ENCODE measurements at places on chromosomes 7 and 10.
A peak's percentile ranks its signal among the peaks of the same experiment; 100 is the strongest.

DNA sequence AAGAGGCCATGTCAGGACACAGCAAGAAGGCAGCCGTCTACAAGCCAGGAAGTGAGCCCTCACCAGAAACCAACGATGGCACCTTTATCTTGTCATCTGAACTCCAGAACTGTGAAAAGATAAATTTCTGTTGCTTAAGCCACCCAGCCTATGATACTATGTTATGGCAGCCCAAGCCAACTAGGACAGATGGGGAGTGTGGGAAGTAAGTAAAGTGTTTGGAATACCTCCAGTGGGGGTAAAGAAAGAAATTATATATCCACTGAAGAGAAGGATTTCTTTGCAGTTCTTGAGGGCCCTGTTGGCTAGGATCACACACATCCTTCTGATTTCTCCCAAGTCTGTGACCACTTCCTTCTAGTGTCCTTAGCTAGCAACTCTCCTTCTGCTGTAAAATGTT, 384.4 kb downstream of the TNS3 start:
- DNase-seq, result no peak

DNA sequence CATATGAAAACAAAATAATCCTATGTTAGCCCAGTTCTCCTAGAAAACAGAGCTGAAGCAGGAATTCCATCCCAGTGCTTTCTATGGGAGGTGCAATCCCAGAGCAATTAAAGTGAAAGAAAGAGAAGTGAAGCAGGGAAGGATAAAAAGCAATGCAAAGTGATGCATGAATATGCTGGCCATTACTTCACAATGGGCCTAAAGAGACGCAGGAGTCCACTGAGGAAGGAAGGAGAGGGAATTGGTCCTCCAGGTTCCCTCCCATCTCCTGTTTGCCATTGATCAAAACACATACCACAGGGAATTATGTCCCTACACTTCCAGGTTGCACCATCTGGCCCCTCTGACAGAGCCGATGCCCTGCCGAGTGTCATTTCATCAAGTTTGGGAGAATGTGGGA, 392.2 kb upstream of the NFE2L3 start:
- DNase-seq, result no peak

DNA sequence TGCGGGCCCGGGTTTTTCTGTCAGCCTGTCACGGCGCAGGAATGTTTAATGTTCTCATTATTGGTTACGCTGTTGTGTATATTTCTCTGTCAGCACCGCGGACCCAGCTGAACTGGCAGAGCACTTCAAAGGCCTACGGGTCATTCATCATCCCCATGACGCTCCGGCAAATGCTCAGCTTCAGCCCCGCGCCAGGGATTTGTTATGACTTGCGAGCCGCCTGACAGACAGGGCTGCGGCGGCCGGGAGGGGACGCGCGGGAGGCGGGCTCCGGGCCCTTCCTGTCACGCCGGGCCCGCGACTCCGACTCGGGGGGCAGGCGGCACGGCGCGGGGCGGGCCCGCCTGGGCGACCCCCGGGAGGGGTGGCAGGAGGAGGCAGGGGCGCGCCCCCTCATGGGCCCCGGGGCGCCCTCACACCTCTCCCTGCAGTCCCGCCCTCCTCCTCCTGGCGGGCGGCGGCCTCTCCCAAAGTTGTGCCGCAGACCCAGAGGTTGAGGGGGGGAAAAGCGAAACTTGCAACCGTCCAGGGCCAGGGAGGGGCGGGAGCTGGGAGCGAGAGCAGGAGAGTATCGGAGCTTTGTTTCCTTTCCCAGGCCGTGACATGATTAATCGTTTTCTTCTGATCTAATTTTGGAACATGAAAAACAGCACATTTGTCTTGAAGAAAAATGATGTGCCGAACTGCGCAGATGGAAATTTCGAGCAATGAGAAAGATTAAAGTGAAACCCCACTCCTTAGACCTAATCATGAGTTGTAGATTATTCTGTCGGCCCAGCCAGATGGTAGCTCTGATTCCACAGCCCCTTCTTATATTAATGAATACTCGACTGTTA, 59.3 kb upstream of the COMTD1 start:
- peak; percentile 46 for DNase-seq

GRCh38 chr7:115676080-115676479, 354.5 kb downstream of the TFEC start:
- no peak for DNase-seq

DNA sequence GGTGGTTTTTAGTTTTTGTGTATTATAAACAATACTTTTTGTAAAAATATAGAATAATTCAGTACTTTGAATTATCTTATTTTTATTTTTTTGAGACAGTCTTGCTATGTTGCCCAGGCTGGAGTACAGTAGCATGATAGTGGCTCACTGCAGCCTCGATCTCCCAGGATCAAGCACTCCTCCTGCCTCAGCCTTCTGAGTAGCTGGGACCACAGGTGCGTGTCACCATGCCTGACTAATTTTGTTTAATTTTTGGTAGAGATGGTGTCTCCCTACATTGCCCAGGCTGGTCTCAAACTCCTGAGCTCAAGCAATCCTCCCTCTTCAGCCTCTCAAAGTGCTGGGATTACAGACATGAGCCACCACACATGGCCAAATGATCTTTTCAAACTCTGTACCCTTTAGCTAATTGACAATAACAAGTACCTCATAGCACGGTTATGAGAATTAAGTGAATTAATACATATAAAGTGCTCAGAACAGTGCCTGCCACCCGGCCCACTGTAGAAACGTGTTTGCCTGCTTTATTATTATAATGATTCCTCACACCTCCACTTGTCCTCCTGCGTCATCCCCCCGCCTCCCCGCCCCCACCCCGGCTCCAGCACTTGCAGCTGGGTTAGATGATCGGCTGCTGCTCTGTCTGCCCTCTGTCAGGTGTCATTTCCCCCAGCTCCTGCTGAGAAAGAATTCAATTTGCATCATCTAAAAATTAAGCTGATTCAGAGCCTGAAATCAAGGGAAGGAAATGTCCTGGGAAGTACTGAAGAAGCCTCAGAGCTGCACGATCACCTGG, 53.6 kb upstream of the NRF1 start:
- no peak for DNase-seq

DNA sequence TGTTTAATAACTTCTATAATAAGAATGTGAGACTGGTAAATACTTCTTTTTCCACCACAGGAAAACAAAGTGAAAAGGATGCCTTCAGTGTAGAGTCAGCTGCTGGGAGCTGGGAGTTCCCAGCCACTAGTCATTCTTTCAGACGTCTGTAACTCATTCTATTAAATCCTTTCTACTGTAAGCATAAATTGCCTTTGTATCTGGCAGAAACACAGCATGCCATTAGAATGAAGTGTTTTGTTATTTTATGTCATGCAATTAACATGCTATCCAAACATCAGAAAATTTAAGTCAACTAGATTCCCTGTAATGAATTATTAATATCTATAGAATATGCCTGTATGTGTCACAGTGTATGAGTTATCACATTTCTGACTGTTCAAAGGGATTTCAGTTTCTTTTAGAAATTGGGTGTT, 14.3 kb downstream of the BPGM start:
- DNase-seq, result no peak

DNA sequence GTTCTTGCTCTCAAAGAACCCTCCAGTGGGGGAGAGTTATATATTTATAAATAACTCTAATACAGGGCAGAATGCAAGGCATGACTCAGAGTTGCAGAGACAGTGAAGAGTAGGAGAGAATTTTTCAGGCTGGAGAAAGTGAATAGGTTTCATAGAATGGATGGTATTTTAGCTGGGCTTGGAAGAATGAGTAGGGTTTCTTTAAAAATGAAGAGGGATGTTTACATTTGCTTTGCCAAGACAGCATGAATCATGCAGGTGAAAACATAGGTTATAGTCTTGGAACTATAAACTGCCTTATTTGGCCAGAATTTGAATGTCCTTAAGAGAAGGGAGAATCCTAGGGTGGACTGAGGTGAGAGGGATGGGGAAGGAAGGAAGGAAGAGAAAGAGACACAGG, 124.8 kb downstream of the CPED1 start:
- no peak for DNase-seq

- DNase-seq, result no peak
Measured at GRCh38 chr7:39432368-39432767, 133.8 kb upstream of the YAE1 start.

DNA sequence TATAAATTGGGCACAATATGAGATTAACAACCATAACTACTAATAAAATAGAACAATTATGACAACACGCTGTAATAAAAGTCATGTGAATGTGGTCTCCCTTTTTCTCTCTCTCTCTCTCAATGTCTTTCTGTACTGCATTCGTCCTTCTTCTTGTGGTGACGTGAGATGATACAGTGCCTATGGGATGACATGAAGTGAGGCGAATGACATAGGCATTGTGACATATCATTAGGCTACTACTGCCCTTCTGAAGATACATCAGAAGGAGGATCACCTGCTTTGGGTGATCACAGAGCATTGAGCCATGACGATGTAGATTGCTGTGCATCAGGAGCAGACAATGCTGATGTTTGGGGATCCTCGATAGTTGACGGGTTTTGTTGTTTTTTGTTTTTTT, 171.6 kb downstream of the HERPUD2 start:
- no peak for DNase-seq

DNA sequence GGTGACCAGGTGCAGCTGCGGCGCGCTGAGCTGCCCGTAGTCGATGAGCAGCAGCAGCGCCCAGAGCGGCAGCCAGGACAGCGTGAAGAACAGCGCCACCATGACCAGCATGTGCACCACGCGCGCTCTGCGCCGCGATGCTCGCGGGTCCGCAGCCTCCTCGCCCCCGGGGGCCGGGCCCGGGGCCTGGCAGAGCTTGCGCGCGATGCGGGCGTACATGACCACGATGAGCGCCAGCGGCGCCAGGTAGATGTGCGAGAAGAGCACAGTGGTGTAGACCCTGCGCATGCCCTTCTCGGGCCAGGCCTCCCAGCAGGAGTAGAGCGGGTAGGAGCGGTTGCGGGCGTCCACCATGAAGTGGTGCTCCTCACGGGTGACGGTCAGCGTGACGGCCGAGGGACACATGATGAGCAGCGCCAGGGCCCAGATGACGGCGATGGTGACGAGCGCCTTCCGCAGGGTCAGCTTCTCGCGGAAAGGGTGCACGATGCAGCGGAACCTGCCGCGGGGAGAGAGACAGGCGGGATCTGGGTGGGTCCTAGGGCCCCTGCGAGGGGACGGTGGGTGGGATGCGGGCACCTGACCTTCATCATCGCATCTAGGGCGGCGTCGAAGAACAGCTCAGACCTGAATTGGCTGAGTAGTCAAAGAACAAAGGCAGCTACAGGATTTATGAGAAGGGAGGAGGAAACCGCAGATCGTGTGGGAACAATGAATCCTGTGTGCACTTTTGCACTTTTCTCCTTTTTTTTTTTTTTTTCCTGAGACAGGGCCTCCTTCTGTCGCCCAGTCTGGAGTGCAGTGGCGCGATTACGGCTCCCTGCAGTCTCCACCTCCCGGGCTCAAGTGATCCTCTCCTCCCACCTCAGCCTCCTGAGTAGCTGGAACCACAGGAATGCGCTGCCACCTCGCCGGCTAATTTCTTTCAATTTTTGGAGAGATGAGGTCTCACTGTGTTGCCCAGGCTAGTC, 22.4 kb upstream of the PPA1 start:
- DNase-seq, result no peak

DNA sequence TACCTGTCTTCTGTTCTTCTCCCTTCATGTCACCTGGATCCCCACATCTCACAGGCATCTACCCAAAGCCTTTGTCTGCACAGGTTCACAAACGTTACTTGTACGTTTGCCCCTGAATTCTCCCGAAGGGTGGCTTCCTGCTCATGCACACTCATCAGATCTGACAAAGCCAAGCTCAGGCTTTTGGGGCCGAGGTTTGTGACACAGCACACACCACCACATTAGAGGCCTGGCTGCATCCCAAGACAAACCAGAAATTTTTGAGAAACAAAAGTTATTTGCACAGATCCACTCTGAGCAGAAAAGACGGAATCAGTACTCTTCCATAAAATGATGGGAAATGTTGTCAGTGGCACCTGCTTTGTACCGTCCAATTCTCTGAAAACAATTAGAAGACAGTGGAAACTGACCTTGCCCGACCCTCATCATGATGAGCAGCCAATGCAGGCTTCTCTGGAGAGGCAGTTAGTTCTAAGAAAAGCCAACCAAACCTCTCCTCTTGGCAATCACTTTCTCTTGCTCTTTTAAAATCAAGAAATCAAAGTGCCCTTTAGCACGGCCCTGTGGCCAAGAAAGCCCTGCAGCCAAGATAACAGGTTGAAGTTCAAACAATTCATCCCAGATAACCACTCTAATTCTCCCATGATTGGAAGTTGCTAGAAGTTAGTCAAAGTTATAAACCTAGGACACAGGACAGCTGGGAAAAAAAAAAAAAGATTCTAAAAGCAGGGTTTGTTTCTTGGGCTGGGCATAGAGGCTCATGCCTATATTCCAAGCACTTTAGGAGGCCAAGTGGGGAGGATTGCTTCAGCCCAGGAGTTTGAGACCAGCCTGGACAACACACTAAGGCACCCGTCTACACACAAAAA, 13.6 kb upstream of the SVIL start:
- DNase-seq, result no peak

DNA sequence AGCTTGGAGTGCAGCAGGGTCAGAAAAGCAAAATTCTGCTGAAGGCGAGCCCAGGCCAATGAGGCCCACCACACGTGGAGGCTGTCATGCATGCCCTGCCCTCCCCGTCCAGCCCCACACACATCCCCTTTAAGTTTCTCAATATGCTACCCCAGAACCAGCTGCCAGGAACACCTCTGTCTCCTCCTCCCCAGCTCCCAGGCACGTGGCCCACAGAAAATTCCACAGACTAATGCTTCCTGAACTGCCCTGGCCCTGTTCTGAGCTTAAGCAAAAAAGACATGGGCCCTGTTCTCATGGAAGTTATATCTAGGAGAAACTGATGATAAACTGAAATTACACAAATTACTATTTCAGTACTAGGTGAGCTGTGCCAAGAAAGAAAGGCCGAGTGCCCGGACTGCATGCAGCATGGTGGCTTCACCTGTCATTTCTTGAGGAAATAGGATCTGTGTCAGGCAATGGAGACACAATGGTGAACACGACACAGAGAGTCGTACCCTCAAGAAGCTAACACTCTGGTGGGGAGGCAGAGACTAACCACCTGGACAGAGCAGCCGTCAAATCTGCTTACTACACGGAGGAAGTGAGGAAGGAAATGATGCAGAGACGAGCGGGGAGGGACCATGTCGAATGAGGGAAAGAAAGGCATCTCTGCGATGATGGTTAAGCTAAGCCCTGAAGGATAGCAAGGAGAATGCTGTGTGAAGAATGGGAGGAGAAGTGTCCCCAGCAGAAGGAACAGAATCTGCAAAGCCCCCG, 44.5 kb downstream of the PODXL start:
- DNase-seq, result no peak

GRCh38 chr7:132377015-132377414, 199.3 kb downstream of the PLXNA4 start:
- no peak for DNase-seq

DNA sequence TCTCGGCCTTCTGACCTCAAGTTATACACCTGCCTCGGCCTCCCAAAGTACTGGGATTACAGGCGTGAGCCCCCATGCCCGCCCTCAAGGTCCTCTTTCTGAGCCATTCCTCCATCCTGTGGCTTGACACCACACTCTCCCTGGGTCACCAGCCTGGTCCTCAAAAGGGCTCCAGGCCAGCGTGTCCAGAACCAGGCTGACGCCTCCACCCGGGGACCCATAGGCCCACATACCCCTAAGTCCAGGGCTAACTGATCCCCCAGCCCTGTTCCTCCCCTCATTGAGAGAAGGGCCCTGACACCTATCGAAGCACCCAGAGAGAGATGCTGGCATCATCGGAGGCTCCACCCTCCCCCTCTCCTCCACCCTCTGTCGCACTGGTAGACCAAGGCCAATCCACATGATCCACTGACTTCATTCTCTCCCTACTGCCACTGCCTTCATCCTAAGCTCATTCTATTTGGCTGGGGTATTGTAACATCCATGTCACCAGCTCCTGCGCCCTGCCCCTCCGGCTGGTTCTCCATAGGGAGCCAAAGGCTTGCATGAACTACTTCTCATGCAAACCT, 46.7 kb downstream of the TMEM270 start:
- no peak for DNase-seq

- no peak for DNase-seq
Measured at GRCh38 chr7:152511736-152512135, 75.9 kb upstream of the KMT2C start.

All from stimulated activated CD4-positive, alpha-beta T cell treated with anti-CD3 and anti-CD28 coated beads, TNF-alpha, amount 100 ng/mL, for 48 hours (primary cell).